ENCODE measurements at places on chromosomes 6 and 20.
A peak's percentile ranks its signal among the peaks of the same experiment; 100 is the strongest.

DNA sequence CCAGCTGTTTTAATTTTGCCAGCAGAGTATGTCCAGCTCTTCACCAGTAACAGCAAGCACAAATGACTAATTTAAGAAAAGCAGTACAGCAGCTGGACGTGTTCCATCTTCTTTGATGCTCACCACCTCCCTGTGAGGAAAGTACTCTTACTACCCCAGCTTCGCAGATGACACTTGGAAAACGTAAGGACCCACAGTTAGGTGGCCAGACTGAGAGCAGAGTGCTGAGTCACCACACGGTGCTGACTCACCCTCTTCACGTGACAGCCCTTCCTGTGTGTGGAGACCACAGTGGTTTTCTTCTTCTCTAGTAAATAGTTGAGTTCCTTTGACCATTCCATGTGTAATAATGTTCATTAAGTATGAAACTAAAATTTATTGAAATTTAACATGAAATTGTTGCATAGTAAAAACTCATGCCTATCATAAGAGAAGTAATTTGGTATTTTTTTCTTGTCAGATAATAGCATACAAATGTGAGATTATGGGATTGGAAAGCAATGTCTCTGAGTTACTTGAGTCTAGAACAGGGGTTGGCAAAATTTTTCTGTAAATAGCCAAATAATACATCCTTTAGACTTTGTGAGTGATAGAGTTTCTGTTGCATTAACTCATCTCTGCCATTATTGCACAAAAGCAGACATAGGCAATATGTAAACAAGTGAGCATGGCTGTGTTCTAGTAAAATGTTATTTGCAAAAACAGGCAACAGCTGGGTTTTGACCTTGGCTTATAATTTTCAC, 76.6 kb downstream of the SLX4IP start:
- DNase-seq, result peak; percentile 90

DNA sequence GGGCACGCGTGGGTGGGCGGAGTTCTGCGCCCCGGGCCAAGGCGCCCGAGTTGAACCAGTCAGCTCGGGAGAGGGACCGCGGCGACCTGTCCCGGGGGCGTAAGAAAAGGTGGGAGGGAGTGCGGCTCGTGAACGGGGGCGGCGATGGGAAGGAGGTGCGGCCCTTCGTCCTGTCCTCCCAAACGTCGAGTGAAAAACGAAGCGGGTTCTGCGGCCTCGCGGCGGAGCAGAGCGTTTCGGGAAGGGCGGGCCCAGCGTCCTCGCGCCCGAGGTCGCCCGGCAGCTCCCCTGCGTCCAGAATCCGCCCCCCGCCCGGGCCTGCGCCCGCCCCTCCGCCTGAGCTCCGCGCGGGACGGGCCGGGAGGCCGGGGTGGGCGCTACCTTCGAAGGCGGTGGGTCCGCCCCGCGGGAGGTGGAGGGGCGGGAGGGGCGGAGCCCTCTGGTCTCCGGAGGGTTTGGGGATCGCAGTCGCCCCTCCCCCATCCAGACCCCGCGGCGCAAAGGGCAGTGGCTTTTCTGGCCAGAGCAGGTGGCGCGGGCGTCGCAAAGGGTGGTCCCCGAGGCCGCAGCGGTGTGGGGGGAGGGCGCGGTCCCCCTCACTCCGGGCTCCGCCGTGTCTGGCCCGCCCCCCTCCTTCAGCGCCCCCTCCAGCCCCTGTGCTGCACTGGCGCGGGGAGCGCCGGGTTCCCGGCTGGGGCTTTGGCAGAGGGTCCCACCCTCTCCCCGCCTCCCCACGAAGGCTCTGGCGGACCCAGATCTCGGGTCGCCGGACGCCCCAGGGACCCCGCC, 838 bp downstream of the STMN3 start:
- DNase-seq, result no peak

DNA sequence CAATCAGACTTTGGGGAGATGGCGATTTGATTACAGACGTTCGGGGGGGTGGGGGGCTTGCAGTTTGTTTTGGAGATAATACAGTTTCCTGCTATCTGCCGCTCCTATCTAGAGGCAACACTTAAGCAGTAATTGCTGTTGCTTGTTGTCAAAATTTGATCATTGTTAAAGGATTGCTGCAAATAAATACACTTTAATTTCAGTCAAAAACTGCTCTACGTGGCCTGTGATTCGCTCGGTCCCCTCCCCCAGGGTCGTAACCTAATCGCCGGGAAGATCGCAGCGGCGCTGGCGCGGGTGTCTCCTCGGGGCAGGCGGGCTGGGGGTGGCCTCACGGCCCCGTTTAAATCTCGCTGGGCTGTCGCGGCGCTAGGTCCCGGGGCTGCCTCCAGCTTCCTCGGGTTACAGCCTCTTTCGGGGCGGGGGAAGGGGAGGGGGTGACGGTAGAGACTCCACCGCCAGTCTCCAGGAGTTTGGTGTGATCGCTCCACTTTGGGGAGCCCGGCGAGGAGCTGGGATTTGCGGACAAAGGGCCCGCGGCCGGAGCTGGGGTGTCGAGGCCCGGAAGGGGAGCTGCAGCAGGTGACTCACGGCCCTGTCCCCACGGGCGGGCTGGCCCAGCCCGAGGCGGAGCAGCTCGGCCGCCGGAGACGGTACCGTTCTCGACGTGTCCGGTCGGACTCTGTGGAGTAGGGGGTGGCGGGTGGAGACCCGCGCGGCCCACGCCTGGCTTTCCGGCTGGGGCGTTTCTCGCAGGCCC, 4.2 kb downstream of the FOXC1 start:
- no peak for DNase-seq

- DNase-seq, result no peak
These were observed 82.8 kb downstream of the GFRA4 start for GRCh38 chr20:3580412-3580811.

GRCh38 chr6:100593522-100593921, 128.8 kb upstream of the SIM1 start:
- DNase-seq, result no peak

GRCh38 chr20:14055127-14055742, 59.9 kb downstream of the MACROD2 start:
- DNase-seq, result peak; percentile 93

GRCh38 chr6:72977114-72977513, 248.2 kb downstream of the KHDC1L start:
- DNase-seq, result peak; percentile 53

- no peak for DNase-seq
These were observed 23.5 kb upstream of the OCSTAMP start for GRCh38 chr20:46573788-46574584.

GRCh38 chr6:144352331-144352730, 67.2 kb downstream of the UTRN start:
- no peak for DNase-seq

DNA sequence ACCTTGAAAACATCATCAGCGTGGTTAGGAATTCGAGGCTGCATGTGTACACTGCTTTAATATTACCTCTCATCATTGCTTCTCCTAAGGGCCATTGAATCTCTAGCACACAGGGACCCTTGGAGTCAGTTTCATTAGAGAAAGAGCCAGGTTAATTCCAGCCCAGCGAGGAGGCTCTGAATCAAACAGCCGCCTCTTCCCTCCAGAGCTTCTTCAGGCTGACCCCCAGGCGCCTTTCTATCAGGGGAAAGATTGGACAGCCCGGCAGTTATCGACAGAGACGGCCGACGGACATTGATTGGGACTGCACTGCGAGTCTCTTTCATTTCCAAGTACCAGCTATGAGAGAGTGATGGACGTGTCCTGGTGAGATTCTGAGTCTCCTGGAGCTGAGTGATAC, 159.2 kb downstream of the ANKRD60 start:
- no peak for DNase-seq

DNA sequence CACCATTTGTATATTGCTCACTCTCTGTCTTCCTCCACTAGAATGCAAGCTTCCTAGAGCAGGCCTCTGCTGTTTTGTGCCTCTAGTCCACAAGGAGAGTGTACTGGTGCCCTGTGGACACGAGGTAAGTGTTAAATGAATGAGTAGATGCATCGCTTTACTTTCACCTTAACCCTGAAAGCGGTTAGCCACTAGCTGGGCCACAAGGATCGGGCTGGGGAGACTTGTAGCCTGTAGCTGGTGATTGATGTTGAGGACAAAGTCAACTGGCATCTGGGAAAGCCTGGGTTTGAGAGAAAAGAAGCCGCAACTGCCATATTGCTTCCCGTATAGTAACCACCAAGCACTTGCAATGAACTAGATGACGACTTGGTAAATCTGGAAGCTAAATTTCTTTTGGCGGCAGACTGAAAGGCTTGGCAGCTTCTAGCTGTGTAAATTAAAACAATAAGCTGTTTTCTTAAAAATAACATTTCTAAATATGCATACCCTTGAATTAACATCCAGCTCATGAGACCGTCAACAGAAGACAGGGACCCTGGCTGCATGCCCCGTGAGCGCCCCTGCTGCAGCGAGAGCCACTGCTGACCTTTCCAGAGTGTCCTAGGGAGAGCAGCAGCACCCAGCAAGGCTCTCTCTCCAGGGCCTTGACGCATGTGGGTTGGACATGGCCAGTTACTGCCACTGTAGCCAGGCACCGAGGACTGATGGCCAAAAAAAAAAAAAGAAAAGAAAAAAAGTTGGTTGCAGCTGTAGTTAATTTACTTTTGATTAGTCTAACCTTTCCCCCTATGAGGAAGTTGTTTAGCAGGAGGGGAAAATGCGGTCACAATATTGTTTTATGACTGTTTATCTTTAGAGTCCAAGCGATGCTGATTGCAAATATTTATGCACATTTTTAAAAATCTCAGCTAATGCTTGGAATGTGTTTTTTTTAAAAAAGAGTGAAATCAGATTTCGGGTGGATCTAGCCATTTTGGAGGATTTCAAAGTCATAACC, 315.1 kb downstream of the TFAP2C start:
- no peak for DNase-seq

DNA sequence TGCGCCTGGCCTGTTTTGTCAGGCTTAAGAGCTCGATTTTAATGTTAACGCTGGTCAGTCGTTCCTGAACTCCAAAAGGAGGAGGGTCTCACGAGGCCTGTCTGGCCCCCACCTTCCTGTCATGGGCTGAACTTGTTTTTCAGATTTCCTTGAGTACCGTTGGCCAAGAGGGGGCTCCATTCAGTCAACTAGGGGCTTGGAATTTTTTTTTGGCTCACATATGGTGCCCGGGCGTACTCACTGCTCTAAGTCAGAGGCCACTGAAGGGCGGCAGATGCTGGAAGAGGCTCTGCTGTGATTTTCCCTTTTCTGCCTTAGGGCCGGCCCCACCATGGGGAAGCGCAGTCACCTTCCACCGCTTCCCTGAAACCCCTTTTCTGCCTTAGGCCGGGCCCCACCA, 6.9 kb upstream of the BIRC7 start:
- DNase-seq, result no peak

DNA sequence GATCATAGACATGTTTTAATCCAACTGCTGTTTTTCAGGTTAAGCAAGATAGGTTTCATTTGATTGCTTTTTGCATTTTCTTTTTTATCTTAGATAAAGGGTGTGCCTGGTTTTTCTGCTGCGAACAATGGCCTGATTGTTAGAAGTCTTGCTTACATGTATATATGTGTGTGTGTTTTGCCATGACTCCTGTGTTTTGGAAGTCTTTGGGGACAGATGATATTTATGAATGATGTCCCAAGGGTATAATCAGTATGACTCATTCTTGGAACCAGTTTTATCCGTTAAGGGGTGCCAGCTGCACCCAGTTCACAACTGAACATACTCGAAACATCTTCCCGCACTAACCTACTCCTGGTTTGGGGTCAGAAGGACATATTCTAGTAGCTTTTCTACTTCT, 230.1 kb upstream of the SUPT3H start:
- DNase-seq, result no peak

DNA sequence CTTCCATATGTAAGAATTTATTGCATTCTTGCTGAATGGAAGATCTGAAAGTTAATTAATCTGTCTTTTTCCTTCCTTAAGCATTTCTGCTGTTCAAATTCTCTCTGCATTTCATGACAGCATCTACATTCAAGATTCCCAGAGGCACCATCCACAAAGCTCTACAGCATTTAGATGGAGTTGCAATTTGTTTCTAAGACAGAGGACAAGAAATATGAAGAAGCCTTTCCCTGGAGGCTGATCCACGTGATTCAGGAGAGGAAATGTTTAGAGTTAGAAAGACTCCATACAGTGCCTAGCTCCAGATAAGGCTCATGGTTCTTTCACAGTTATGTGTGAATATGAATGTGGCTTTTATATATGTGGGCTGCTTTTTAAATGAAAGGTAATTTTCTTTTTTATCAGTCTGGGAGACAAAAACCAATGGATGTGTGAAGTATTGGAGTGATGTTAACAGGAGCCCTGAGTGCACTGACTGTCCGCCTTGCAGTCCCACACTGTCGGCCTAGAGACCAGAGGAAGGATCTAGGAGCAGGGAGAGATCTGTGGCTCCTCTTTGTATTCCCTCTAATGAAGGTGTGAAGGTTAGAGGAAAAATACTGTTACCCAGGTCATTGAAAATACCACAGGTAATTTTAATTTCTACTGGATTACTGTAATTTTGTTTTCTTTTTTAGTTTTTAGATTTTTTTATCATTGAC, 686.6 kb upstream of the GJE1 start:
- DNase-seq, result no peak

DNA sequence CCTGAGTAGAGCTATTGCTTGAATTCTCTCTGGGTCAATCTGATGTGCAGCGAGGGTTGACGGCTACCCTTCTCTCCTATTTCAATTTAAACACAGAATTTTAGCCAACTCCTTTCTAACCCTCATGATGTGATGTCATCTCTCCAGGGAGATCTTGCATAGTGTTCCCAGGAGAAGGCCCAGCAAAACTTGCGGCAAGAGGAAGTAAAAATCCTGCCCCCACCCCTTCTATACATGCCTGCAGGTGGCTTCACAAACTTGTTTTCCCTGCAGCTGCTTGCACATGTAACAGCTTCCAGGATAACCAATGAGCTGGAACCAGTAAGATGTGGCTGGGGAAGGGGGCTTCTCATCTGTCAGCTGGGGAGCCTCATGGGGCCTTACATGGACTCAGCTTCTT, 169.3 kb upstream of the CDH4 start:
- no peak for DNase-seq

GRCh38 chr6:18431581-18431980, 44.4 kb downstream of the RNF144B start:
- no peak for DNase-seq

DNA sequence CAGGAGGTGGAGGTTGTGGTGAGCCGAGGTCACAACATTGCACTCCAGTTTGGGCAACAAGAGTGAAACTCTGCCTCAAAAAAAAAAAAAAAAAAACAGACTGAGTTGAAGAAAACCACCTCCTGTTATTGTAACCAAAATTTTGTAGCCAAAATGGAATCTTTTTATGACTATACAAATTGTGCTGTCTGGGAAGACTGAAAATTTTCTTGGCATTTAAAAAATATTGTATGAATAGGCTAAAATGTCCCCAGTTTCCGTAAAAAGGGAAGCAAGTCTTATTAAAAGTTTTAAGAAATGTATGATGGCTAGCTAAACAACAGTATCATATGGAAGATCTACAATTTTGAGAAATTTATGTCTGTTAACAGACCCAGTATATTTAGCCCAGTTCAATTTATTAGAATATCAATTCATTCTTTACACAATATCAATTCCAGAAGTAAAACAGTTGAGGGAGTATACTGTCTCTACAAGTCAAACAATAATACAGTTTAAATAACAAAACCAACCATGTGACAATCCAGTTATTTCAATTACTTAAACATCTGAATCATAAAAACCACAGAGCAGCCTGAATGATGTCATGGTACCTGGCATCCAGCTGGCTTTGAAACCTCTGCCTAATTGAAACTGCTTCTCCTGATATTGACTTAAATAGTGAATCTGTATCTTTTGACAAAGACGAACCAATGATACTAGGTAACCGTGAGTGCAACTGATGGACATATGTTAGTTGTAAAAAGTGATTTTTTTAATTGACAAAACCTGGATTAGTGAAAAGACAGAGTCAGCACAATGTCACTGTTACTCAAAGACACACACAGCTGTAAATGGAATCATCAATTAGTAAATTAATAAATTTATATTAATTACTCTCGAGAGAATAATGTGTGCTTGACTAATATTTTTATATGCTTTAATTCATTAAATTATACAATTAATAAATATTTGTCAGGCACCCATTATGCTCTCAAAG, 166.6 kb upstream of the MARCKS start:
- DNase-seq, result no peak

All from NCI-H510A treated with DMSO at 0.1 percent for 48 hours (cell line).